Upper lobe of left lung (tissue), 6 donors: ENCODE measurements at places on chromosomes 16 and 17. TPM values are rescaled to one million over a fixed set of nuclear protein-coding genes. Genes with fewer than 3 reads are reported as not detected.

Gene TBX4
- 10.2 TPM for total RNA-seq

- H3K36me3 ChIP-seq = no peaks in the 10 kb centered on the region
- DNase-seq = no peak
- H3K4me1 ChIP-seq = no peaks in the 10 kb centered on the region
These were observed 9.0 kb upstream of the CD300C start for GRCh38 chr17:74554909-74555308.

- no peak overlapping the region for H3K27ac ChIP-seq
- H3K36me3 ChIP-seq = no peaks in the 10 kb centered on the region
- no peaks in the 10 kb centered on the region for H3K4me1 ChIP-seq
- H3K27me3 ChIP-seq = no peaks in the 10 kb centered on the region
- DNase-seq = no peak
These were observed 45.6 kb upstream of the MEAK7 start for GRCh38 chr16:84550096-84550495.

GRCh38 chr16:5078626-5079025 lies 7.0 kb downstream of the ALG1 start:
- no peaks in the 10 kb centered on the region for H3K27me3 ChIP-seq
- H3K4me3 ChIP-seq = no peak overlapping the region
- H3K27ac ChIP-seq = no peak overlapping the region

- H3K27me3 ChIP-seq = no peaks in the 10 kb centered on the region
- no peak overlapping the region for H3K27ac ChIP-seq
- H3K4me3 ChIP-seq = no peak overlapping the region
- H3K4me1 ChIP-seq = peaks cover 3% of the 10 kb centered on the region
These were observed 609.9 kb upstream of the SALL1 start for GRCh38 chr16:51761001-51761400.

DNA sequence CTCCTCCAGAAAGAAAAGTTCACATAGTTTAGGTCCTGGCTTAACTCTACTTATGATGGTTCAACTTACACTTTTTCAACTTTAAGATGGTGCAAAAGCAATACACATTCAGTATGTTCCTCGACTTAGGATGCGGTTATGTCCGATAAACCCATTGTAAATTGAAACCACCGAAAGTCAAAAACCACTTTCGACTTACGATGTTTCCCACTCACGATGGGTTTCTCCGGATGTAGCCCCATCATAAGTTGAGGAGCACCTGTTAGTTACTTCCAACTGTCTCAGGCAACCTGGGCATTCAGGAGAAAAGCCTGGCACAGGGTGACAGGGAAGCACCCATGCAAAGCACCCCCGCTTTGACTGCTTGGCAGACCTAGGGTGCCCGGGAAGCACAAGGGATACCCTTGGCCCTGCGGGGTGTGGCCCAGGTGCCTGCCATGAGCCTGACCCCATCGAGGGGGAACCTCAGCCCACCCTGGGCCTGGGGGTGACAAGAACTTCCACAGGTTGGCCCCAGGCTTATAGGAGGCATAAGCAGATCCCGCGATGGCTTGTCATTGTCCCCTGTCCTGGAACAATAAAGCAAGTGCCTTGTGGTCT lies 14.0 kb downstream of the UNC119 start:
- no peak overlapping the region for H3K27ac ChIP-seq
- H3K4me3 ChIP-seq = no peak overlapping the region
- H3K27me3 ChIP-seq = no peaks in the 10 kb centered on the region
- no peaks in the 10 kb centered on the region for H3K36me3 ChIP-seq
- DNase-seq = no peak
